ENCODE measurements at places on chromosomes 7 and 10.
A peak's percentile ranks its signal among the peaks of the same experiment; 100 is the strongest.

DNA sequence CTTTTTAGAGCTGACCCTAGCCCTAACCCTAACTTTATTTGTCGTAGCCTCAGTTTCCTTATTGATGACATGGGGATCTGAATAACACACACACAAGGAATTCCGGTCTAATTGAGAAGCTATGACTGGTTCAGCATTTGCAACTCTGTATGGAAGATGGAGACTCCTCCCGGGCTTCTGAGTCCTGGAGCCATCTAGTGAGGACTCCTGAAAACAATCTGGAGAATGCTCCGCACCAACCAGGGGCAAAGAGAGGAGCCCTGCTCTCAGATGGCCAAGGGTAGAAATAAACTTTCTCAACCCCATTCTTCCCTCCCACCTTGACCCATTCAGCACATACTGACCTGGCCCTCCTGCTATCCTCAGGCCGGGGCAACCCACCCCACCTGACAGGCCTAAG is 26.4 kb downstream of the MBL2 start:
- no peak for DNase-seq

- DNase-seq, result no peak
Measured at GRCh38 chr7:121126801-121127534, 138.5 kb downstream of the CPED1 start.

- peak; percentile 40 for DNase-seq
Measured at GRCh38 chr10:101330631-101331225, 23.2 kb upstream of the BTRC start.

DNA sequence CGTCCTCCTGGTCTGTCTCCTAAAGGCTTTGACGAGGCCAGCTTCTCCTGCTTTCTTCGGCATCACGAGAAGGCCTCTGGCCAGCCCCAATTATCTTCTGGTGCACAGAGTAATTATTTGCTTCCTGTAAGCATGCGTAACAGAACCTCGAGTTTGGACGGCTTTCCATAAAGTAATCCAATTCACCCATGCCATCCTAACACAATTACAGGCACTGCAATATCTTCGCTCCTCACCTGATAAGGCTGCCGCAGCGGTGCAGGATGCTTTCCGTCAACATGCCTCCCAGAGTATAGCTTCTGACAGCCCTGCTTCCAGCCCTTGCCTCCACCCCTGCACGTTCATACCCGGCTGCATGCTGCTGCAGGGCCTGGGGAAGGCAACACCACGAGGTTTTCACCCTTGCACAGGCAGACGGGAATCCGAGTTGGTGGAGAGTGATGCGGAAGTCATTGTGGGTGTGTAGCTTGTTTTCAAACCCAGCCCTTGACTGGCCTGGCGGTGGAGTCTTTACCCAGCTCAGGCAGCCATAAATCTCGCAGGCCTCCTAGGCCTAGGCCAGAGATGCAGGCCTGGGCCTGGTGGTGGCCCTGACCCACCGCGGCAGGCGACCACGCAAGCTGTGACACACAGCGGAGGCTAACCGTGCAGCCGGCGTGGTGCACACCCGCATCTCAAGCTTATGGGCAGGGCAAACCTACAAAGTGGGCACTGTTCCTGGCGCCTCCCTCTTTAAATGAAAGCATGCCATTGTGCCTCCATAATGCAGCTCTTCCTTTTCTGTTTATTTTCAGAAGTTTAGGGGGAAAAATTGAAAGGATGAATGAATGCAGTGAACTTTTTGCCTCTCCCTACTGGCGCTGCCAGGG is 12.7 kb downstream of the EBF3 start:
- DNase-seq, result no peak

DNA sequence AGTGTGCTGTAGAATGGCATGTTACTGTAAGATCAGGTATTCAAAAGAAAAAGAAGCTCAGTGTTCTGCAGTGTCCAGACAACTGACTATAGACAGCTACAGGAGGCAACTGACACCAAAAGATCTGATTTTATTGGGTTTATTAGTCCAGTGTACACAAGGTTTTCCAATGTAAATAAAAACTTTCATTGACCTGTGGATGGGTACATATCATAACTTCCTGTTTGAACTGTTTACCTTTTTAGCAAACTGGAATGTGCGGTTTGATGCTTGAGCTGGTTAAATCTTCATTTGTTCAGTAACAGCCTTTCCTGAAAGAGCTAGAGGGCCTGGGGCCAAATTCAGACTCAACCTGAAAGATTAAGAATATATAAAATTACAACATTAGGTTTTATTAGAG is 172.6 kb upstream of the SP8 start:
- no peak for DNase-seq

DNA sequence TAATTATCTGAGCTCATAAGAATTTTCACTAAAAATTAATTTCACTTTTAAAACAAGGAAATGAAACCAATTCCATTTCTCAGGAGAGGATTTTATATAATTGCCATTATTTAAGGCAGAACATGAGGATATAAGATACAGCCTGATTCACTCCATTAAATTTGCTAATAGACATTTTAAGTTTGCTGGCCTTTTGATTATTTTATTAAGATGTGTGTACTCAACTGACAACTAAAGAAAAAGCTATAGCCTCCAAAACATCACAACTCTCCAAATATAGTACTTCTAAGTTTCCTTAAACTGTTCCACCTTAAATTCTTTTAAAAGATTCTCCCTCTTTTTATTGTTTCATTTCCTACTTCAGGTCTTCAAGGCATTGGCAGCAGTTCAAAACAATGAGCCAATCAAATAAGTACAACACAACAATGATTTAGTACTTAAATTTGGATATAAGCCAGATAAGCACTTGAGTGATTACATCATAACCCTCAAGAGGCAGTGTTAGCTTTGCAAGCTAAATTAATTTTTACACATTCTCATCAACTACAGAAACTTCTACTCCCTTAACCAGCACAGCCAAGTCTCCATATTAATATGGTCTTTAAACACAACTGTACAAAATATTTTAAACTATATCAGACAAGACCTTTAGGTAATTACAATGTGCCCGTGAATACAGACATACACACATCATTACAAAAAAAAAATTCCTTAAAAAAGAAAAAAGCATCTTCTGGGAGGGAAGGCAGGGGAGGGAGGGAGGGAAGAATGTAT is 121.8 kb downstream of the KMT2C start:
- DNase-seq, result peak; percentile 11

- no peak for DNase-seq
Measured at GRCh38 chr7:148245381-148245780, 345.2 kb upstream of the C7orf33 start.

DNA sequence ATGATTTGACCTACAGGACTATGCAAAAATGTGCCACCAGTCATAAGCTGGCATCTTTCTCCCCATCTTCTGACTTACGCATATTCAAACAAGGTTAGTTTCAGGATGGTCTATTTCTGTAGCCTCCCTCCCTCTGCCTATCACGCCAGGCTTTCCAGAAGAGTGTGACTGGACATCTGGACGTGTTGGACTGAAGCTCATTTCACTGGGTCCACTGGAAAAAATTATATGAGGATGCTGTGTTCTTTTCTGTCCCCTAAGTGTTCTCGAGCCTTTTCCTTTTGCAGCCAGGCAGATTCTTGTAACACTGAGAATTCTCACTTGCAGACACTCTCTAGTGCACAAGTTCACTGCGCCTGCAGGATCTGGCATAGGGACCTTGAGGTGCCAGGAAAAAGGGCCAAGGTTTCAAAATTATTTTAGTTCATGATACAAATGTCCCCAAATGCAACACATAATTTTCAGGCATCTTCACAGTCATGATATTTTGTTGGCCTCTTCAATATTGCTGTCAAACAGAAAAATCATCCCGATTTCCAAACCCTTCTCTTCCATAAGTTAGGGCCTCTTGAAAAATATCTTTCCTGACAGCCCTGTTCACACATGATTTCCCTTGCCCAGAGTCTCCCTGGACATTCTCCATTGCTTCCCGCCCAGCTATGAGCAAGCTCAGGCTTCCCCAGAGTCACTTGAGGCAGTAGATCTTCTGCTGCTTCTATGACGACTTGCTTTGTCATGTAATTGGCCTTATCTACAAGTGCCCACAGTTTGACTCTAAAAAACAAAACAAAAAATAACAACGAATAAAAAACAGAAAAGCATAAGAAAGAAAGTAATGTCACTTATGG is 170.4 kb downstream of the BMPER start:
- DNase-seq, result peak; percentile 75

DNA sequence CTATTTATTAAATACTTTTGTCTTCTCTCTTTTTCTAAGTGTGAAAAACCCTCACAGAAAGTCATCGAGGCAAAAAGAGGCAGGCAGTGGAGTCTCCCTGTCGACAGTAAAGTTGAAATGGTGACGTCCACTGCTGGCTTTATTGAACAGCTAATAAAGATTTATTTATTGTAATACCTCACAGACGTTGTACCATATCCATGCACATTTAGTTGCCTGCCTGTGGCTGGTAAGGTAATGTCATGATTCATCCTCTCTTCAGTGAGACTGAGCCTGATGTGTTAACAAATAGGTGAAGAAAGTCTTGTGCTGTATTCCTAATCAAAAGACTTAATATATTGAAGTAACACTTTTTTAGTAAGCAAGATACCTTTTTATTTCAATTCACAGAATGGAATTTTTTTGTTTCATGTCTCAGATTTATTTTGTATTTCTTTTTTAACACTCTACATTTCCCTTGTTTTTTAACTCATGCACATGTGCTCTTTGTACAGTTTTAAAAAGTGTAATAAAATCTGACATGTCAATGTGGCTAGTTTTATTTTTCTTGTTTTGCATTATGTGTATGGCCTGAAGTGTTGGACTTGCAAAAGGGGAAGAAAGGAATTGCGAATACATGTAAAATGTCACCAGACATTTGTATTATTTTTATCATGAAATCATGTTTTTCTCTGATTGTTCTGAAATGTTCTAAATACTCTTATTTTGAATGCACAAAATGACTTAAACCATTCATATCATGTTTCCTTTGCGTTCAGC is 43.4 kb downstream of the TARP start:
- no peak for DNase-seq

- DNase-seq, result no peak
Measured at GRCh38 chr7:77242554-77242953, 42.9 kb upstream of the FGL2 start.

DNA sequence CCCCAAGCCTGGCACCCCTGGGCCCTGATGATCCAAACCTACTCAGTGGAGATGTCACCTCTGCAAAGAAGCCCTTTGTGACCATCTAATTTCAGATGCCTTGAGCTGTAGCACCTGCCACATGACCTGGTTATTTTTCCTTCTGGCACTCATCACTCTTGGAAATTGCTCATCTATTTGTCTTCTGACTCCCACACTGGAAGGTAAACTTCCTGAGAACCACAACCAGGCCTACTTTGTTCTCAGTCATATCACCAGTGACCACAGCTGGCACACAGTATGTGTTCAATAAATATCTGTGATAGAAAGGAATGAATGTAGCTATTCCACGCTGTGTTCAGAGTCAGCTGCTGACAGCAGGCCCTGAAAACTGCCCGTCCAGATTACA is 97.1 kb downstream of the SH3PXD2A start:
- DNase-seq, result no peak

- no peak for DNase-seq
Measured at GRCh38 chr7:151861881-151862280, 15.0 kb downstream of the PRKAG2 start.

DNA sequence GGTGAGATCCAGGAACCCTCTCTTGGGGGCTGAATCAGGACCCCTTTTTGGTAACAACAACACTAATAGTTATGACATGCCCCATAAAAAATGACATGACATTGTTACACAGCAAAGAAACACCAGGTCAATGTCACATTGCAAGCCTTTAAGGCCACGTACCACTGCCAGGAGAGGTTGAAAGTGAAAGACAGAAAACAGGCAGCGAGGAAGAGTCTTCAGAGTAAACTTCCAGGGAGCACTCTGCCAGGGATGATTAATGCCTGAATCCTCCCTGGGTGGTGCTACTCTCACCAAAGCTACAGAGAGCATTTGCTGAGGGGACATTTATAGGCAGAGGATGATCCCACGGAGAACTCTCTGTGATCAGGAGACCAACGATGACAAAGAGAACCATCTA is 551.6 kb downstream of the CALN1 start:
- DNase-seq, result no peak

DNA sequence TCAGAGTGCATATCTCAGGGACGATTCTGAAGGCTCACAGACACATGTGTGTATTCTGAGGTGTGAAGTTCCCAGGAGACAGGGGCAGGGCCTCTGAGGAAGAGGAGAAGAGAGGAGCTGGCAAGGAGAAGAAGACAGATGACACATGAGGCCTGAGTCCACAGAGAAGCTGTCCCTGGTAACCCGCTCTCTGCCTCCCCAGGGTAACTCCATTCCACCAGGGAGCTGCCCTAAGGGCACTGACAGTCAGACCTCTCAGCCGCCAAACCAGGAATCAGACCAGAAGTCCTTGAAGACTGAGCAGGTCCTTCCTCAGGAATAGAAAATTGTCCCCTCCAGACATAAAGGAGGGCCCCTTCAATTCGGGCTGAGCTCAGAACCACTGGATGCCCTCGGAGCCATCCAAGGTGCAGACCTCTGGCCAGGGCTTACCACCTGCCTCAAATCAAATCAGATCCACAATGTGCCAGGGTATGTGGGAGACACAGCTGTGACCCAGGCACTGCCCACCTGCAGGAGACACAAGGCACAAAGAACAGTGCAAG is 57.4 kb downstream of the TLL2 start:
- DNase-seq, result no peak

DNA sequence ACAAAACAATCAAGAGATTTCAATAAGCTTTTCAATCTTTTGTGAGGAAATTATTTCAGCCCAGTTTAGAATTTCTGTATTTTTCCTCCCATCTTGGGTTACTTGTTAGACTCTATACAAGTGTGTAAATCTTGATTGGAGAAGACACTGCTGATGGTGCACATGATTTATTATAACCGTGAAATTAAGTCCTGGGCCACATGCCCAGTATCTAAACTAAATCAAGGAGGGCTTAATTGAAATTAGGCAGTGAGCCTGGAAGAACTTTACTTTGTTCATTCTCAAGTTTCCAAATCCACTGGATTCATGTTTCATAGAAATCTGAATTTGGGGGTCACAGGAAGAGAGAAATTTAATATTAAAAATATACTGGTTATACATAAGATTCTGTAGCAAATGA is 44.5 kb downstream of the CSTF2T start:
- no peak for DNase-seq

GRCh38 chr7:128163473-128163872 is 77.6 kb upstream of the LEP start:
- no peak for DNase-seq

DNA sequence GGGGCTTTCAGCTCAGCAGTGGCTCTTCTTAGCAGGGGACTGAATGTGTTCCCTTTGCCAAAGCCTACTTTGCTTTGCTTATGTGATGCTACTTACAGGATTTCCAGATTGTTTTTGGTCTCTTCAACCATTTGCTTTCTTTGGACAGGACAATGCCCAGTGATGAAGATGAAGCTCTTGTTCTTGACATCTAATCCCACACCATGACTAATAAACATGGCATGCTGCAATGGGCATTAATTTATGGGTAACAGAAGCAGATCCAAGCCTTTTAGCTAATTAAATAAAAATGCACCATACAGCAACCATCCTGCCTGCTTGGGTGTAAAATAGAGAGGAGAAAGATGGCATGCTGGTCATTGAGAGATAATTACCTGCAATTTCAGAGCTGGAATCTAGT is 175.5 kb upstream of the ITGB1 start:
- no peak for DNase-seq

Measured in AG20443 (cell line).